Natural killer cell (primary cell): ENCODE measurements at places on chromosomes 1 and 21.
A peak's percentile ranks its signal among the peaks of the same experiment; 100 is the strongest.

DNA sequence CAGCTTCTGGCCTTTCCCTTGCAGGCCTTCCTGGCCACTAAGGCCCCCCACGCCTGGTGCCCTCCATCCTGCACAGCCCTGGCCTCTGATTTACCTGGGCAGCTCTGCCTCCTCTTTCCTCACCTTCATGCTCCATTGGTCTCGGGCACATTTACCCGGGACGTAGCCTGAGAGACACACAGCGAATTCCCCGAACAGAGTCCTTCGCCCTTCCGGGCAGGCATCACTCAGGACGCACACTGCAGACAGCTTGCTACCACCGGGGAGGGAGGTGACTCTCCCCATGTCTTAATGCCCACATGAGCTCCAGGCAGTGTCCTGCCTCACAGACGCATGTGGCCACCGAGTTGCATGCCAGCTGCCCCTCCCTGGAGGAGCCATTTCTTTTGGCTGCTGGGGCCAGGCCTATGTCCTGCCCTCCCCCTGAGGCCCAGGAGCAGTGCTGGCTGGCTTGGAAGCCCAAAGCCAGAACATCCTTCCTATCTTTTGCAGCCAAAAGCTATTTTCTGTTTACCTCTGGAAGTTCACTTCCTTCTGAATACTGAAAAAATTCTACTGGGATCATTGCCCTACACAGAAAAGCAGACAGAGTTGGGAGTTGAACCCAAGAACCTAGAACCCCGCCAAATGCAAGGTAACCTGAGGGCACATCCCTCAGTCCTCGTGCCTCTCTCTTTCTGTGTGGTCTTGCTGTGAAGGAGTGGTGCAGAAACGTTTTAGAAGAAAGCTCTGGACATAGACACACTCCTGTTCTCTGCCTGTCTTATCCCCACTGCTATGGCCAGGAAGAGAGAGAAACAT, 209.5 kb downstream of the TOMM20 start:
- DNase-seq = no peak

DNA sequence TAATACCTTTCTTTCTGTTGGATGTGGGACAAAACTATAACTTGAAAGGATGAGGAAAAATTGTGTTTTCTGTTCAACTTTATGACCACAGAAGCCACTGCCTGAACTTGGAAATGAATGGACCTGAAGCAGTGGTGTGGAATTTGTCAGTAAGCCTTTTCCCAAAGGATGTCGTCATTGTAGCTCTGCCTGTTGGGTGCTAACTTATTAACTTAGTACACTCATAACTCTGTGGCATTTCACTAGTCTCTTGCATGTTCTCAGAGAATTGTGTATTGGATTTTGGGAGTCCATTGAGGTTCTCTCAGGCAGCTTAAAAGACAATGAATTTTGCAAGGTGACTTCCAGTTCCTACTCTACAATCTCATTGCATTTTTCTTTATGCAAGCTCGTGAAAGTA, 49.6 kb downstream of the KCNK2 start:
- DNase-seq = no peak

- DNase-seq = no peak
Measured at GRCh38 chr1:79587229-79587628, 580.7 kb upstream of the ADGRL4 start.

DNA sequence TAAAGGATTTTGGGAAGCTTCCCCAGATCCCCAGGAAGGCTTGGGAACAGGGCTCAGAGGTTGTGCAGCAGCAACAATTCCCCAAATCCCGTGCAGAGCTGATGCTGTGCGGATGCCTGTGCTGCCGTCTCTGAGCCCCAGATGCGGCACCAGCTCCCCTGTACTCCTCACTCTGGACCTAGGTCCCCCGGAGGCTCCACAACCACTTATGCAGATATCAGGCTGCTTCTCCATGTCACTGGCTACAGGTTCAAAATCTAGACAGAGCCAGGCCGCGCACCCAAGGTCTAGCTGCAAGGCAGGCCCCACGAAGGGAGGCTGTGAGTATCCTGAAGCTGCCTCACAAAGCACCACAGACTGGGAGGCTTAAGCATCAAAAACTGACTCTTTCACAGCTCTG, 81.6 kb downstream of the PDE9A start:
- DNase-seq = no peak

- DNase-seq = peak; percentile 74
Measured at GRCh38 chr1:94481473-94481933, 60.1 kb downstream of the F3 start.

DNA sequence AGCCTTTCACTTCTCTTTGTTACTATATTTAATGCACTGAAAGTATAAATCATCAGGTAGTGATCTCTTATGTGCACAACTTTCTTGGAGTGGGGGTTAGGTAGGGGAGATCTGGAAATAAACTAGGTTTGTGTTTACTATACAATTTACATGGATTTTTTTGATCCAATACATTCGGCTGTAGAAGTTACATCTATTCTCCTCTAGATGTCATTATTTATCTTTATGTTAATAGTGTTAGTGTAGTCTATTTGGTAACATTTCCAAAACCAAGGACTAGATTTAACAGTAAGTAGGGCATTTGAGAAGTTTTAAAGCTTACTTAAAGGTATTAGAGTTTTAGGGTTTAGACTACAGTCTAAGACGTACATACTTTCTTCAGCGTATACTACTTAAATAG, 5.4 kb downstream of the VPS45 start:
- no peak for DNase-seq

DNA sequence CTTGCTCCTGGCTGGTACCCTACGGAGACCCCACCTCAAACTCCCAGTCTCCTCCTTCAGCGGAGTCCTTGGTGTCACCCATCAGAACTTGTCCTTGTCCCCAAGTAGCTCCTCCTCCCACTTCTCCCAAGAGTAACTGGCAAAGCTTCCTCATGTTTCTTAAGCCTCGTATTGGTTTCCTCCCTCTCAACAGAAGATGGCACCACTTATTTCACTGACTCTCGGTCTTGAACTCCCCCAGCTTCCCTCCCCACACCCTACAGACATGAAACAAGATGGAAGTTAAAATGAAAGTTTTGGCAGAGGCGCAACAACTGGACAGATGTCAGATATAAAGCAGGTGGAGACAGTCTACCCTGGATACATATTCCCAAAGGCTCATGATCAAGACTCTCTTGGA, 13.4 kb downstream of the RAB7B start:
- DNase-seq = no peak

- DNase-seq = no peak
Measured at GRCh38 chr1:30489737-30490389, 233.5 kb downstream of the MATN1 start.
